HCT116 (cell line): ENCODE measurements at places on chromosomes 13 and 19.

GRCh38 chr19:50969413-50969760, at the start of gene KLK6:
TSS of gene KLK6 (minus strand) at chr19:50969591. CDS start at chr19:50968104, 1,487 bp downstream.
- peak; percentile 76 for DNase-seq

- no peak for DNase-seq
Measured at GRCh38 chr19:49393881-49394280, 5.8 kb downstream of the KASH5 start.

- DNase-seq = peak; percentile 77
Measured at GRCh38 chr19:36136964-36137686, 2.7 kb upstream of the CAPNS1 start.

DNA sequence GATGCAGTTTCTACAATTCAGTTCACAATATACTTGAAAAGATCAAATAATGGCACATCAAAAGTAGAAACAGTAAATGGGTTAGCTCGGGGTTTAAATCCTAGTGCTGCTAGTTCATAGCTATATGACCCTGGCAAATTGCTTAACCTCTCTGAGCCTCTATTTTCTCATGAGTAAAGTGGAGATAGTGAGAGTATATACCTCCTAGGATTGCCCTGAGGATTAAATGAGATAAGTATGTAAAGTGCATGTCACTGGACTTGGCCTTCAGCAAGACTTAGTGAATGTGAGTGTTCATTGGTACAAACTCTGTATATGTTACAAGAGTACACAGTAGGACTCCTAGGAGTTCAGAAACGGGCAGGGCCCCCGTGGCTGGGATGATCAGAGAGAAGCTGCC, 248.3 kb downstream of the DLEU7 start:
- no peak for DNase-seq

- DNase-seq = no peak
Measured at GRCh38 chr13:21150013-21150412, 26.3 kb downstream of the SKA3 start.

DNA sequence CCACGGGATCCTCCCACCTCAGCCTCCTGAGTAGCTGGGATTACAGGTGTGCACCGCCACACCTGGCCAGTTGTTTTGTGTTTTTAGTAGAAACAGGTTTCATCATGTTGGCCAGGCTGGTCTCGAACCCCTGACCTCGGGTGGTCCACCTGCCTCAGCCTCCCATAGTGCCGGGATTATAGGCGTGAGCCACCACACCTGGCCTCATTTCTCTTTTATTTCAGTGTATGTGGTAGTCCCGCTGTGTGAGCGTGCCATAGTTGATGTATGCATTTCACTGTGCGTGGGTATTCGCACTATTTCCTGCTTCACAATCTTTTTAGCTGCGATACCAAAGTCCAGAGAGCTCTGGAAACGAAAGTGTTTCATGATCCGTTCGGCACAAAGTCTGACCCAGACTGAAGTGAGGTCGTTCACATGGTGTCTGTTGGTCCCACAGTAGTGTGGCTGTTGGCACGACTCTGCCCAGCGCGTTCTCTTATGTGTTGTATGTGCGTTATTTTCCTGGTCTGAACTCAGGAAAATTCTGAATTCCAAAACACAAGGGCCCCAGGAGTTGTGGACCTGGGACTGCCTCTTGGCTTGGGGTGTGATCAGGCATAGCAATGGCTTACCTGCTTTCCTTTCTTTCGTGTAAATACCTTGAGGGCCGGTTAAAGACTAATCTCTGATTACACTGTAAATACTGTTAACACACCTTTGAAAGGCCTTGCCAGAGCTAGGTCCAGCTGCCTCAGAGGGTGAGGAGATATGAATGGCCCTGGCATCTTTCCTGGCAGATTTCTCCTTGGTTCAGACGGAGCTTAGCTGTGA, 8.6 kb downstream of the EPN1 start:
- DNase-seq = no peak

DNA sequence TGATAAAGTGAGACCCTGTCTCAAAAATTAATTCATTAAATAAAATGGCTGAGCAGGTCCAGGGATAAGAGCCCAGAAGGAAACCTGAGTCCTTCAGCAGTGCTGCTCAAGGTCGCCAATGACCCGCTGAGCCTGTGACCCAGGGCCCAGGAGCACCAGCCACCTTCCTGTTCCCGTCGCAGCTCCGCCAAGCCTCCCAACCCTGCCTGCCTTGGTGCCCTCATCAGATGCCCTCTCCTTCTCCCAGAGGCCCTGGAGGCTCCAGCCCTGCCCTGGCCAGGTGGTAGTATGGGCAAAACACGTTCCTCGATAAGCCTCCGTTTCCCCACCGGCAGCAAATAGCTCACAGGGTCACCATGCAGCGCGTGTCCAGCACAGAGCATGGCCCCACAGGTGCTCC, 2.6 kb downstream of the REXO1 start:
- DNase-seq = no peak
